Breast epithelium (tissue), 4 donors: ENCODE measurements at places on chromosomes 16 and 17. TPM values are rescaled to one million over a fixed set of nuclear protein-coding genes. Genes with fewer than 3 reads are reported as not detected.

Gene DUS1L
- total RNA-seq: 55.0 TPM

Gene RND2
- total RNA-seq: 1.3 TPM

Gene GP2
- total RNA-seq: 1.9 TPM

GRCh38 chr16:17538927-17539326 lies 68.2 kb upstream of the XYLT1 start:
- no peak for DNase-seq

- no peak for DNase-seq
These were observed 84.4 kb downstream of the VMP1 start for GRCh38 chr17:59791603-59792457.

GRCh38 chr16:25941800-25942499 lies 250.2 kb downstream of the HS3ST4 start:
- no peak for DNase-seq

DNA sequence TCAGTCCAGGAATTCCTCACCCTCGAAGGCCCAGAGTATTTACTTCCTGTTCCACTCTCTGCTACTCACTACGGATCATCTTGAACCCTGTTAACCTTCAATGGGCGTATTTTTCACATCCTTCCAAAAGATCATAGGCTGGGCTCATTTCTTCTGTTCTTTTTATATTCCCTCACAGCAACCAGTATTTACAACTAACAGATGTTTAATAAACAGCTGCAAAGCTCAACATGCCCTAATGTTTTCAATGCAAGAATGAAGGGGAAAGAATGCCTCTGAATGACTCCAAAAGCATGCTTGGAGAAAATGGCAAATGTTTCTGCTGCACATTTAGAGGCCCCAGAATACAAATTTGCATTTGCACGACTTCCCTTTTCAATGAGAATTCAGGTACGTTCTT lies 174.9 kb downstream of the ZFHX3 start:
- DNase-seq: no peak

- DNase-seq: no peak
These were observed 154.4 kb downstream of the ABCC12 start for GRCh38 chr16:48001324-48001895.

GRCh38 chr16:49763826-49764225 lies 92.1 kb downstream of the ZNF423 start:
- no peak for DNase-seq

DNA sequence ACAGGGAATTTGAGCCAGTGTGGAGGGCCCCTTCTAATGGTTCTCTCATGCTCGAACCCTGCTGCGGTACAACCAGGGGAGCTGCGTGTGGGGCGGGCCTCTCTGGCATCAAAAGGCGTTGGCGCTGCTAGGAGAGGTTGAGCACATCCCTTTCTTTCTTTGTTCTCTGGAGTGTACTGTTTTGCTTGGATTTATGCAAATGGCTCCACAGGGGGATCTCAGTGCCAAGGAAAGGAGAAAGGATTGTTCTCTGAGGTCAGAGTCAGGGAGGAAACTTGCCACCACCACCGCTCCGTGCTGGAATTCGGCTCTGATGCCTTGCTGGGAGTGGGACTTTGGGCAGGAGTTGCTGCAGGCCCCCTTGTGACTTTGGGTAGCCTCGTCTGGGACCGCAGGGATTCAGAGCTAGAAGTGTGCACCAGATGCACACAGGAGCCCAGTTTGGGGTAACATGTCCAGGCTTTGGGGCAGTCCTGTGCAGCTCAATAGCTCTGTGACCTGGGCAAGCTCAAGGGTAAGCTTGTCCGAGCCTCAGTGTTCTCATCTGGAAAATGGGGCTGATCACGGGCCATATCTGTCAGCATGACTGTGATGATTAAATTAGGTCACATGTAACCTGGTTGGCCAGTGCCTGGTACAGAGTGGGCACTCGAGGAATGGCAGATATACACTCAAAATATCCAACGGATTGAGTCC lies 353.0 kb upstream of the EEF2KMT start:
- no peak for DNase-seq

- DNase-seq: no peak
These were observed 19.7 kb downstream of the MAP3K3 start for GRCh38 chr17:63641692-63642448.

DNA sequence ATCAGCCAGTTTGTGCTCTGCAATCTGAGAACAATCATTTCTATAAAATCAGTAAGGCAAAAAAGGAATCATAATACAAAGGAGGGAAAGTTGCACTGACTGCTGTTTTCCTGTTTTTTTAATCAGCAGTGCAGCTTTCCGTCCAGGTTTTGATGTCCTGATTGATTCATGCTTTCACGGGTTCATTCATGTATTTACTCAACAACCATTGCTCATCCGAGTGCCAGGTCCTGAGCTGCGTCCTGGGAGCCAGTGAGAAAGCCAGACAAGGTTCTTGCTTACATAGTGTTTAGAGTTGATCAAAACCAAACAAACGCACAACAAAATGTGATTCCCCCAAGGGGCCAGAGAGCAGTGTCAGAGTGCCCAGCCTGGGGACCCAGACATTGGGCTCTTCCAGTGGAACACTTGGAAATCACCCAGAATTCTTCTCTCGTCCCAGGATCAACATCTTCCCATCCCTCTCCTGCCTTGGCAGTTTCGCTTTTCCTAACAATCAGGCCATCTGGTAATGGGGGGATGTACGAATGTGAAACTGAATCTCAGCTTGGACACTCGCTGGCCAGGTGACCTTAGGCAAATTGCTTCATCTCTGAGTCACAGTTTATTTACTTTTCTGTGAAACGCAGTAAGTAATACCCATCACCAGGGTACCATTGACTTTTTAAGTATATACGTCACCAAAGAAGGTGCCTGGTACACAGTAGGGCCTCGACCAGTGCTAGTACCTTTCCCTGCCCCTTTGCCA lies 13.3 kb upstream of the C1QL1 start:
- DNase-seq: no peak

DNA sequence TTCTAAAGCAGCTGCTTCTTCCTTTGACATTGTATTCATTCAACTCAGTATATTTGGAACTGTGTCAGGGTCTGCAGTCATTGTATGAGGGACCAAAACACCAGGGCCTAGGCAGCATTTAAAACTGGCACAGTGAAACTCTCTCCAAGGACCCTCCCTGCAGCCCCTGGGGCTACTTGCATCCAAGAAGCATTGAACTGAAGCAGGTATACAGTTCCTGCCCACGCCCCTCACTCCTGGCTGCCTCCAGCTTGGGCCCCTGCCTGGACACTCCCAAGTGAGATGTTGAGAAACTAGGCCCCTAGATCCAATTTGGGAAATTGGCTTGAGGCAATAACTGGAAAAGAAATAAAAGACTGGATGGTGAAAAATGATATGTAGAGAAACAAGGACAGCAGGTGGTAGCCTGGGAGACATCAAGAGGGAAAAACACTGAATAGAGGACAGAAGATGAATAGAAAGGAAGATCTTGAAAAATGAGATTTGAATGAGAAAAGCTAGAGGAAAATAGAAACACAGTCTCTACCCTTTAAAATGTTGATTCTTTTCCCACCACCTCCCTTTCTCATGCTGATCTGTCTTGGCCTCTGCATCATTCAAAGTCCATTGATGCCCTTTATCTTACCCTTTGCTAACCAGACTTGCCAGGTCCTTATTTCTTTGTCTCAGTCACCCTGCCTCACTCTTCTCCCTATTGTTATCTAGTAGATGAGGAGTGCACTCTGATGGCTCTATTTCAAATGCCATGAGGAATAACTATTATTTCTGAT lies 368.8 kb upstream of the CDH8 start:
- no peak for DNase-seq

DNA sequence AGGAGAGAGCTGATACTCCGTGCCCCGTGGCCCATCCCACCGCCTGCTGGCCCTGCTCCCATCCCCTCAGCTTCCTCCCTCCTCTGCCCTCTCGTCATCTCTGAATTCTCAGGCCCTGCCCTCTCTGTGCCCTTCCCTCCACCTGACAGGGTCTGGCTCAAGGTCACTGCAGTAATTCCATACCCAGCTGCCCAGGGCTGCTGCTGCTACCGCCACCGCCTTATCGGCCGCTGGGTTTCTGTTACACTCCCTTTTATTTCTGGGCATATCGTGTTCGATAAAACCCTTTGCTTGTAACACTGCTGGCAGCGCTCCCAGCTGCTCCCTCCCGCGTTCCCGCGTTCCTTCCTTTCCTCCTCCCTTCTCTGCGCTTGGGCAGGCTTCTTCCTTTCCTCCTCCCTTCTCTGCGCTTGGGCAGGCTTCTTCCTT lies 1.2 kb downstream of the EPN3 start:
- DNase-seq: no peak

- no peak for DNase-seq
These were observed 25.5 kb upstream of the METRNL start for GRCh38 chr17:83053739-83054451.

DNA sequence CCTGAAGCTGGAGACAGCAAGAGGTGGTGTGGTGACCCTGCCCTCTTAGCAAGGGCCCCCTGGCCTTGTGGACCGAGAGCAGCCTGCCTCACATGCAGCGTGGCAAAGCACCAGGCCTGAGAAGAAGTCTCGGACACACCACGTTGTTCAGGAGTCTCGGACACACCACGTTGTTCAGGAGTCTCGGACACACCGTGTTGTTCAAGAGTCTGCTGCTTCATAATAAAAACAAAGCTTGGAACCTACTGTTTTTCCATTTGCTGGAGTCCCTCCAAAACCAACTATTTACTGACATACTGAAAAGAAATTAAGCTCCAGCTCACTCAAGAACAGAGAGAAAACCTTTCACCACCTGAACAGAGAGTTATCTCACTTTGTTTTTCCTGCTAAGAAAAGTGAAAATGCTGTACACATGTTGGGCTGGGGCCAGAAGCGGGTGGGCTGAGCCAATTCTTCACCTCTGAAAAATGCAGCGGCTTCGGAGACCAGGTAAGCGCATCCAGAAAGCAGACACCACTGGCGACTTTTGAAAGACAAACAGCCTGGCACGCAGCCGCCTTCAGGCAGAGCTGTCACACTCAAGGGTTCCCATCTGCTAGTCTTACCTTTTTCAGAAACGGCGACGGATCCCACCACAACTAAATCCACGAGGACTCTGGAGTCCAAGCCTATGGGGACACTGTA lies 8.9 kb downstream of the MTHFSD start:
- DNase-seq: no peak

GRCh38 chr17:35666070-35666469 lies 65.4 kb upstream of the RASL10B start:
- DNase-seq: no peak
